ENCODE measurements at places on chromosomes 13 and 19.

DNA sequence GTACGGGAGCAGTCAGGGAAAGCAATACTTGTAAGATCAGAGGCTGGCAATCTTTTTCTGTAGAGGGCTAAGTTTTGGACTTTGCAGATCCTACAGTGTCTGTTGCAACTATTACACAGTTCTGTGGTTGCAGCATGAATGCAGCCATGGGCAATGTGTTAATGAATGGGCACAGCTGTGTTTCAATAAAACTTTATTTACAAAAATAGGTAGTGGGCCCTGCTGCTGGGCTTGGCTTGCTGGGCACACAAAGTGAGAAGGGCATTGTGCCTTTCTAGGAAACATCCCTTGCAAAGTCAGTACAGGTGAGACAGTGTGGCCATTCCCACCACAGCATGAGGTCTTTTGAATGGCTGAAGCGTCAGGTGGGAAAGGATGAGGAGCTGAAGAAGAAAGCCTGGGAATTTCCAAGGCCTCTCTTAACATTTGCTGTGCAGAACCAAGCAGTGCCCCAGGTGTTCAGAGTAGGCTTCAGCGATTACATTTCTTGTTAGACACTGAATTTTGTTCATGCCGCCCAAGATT is 9.1 kb downstream of the KL start:
- no peak for DNase-seq

GRCh38 chr13:38871275-38871674 is 119.4 kb downstream of the STOML3 start:
- no peak for DNase-seq

- DNase-seq = no peak
Observed at GRCh38 chr19:50626011-50626410, 13.7 kb downstream of the SYT3 start.

DNA sequence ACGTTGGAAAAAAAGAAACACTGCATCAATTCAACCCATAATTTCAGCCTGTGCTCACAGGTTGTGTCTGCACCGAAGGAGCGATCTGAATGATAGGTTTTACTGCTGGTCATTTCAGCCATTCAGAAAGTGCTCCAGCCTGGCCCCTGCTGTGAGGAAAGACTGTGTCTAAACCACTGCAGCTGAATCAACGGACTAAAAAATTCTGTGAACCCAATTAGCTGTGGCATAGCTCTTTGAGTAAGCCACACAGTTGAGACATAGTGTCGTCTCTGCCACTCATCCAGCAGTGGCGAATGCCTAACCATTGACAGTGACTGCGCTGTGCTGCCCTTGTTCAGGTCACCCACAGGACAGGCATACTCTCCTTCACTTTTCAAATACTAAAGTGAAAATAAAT is 179.8 kb downstream of the COG6 start:
- DNase-seq = no peak

GRCh38 chr19:51490676-51491075 is 10.9 kb downstream of the SIGLEC12 start:
- no peak for DNase-seq

GRCh38 chr13:85462792-85463425 is 336.3 kb downstream of the SLITRK6 start:
- DNase-seq = no peak

- no peak for DNase-seq
Observed at GRCh38 chr19:32195706-32196610, 149.5 kb upstream of the ZNF507 start.

DNA sequence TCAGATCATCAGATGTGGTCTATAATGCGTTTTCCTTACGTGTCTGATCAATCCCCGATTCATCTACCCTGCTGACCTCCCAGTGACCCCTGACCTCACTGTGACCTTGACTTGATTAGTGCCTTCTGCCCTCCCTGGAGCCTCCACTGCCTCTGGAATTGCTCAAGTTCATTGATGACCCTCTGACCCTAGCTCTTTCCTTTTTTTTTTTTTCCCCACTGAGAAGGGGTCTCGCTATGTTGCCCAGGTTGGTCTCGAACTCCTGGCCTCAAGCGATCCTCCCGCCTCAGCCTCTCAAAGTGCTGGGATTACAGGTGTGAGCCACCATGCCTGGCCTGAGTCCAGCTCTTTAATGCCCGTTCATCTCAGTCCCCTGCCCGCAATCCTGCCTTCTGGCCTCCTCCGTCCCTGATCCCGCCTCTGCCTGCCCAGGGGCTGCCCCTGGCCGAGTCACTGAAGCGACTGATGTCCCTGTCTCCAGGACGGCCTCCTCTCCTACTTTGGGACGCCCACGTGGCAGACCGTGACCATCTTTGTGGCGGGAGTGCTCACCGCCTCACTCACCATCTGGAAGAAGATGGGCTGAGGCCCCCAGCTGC is 4.0 kb upstream of the FTL start:
- no peak for DNase-seq

DNA sequence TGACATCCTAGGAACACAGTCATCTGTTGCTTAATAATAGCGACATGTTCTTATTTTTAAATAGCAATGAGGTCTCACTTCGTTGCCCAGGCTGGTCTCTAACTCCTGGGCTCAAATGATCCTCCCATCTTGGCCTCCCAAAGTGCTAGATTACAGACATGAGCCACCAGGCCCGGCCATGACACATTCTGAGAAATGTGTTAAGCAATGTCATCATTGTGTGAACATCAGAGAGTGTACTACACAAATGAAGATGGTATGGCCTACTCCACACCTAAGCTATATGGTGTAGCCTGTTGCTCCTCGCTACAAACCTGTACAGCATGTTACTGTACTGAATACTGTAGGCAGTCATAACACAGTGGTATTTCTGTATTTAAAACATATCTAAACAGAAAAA is 24.6 kb upstream of the GARRE1 start:
- no peak for DNase-seq

DNA sequence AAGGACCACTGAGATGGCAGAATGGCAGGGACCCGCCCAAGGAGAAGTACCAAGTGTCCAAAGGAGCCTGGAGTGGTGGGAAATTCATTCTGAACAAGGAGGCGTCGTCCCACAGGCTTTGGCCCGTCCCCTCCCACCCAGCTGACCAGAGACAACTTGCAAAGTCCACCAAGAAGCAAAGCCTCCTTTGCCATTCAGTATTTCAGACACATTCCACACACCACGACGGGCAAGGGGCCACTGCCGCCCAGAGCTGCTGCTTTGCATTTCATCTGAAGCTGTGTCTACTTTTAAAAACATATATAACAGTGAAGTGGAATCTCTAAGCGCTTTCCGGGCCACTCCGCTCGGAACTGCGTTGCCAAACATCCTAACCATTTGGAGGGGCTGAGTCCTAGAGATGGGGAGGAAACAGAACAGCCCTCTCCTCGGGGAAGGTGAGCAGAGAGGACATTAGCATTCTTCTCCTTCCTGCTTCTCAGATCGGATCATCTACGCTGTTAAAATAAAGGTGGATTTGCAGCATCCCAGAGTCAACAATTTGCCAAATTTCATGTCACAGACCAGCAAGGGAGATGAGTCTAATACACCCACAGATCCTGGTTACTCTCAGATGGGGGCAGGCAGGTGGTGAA is 89.0 kb upstream of the ZNF507 start:
- DNase-seq = no peak

DNA sequence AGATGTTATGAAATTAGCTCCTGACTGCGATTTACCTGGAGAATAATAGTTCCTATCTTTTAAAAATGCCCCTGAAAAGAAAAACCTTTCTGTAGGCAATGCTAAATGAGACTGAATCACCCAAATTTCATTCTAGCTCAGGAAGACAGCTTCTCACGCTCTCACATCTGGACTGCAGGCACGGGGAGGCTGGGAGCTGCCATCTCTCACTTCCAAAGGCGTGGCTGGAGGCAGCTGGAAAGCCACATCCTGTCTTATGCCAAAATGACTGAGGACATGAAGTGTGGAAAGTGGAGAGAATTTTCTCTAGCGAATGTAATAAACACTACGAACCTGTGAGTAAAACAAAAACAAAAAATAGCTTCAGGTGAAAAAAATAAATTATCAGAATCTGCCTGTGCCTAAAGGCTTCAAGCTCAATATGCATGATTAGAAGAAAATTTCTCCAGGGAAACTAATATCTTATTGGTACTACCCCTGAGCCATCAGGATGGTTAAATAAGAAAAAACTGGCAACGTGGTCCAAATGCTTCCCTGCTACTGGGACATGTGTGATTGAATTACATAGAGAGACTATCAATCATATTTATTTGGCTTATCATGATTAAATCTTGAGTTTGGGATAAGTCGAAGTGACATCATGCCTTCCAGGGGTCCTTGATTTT is 58.1 kb upstream of the UBL3 start:
- no peak for DNase-seq

DNA sequence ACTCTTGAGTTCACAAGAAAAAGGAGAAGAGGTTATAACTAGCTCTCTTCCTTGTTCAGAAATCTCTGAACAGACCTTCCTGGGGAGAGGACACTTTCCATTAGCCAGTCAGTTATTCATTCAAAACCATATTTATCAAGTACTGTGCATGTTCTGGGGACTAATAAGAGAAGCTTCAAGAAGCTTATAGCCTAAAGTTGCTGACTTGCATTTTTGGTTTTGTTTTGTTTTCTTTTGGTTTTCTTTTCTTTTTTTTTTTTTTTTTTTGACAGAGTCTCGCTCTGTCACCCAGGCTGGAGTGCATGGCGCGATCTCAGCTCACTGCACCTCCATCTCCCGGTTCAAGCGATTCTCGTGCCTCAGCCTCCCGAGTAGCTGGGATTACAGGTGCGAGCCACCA is 471.4 kb downstream of the KLF12 start:
- no peak for DNase-seq

- DNase-seq = no peak
Observed at GRCh38 chr13:110597041-110597689, 18.2 kb upstream of the NAXD start.

- DNase-seq = no peak
Observed at GRCh38 chr19:17953316-17953801, 13.5 kb upstream of the KCNN1 start.

DNA sequence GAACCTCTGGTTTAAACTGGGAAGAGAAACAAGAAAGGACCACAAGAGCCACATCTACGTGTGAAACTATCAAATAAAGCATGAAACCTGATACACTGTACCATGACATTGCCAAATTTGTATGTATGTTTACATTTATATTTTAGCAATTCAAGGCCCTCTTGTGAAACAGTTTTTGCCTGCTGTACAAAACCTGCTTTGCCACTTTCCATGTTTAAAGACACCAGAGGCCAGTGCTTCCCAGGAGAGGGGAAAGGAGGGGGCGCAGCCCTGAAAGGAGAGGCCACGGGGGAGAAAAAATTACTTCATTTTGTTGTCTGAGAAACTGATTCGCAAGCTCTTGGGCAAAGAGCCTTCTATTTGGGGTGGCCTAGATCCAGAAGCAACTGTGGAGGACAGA is 124.8 kb downstream of the DCLK1 start:
- no peak for DNase-seq

GRCh38 chr13:100594731-100595130 is 6.1 kb upstream of the GGACT start:
- no peak for DNase-seq

DNA sequence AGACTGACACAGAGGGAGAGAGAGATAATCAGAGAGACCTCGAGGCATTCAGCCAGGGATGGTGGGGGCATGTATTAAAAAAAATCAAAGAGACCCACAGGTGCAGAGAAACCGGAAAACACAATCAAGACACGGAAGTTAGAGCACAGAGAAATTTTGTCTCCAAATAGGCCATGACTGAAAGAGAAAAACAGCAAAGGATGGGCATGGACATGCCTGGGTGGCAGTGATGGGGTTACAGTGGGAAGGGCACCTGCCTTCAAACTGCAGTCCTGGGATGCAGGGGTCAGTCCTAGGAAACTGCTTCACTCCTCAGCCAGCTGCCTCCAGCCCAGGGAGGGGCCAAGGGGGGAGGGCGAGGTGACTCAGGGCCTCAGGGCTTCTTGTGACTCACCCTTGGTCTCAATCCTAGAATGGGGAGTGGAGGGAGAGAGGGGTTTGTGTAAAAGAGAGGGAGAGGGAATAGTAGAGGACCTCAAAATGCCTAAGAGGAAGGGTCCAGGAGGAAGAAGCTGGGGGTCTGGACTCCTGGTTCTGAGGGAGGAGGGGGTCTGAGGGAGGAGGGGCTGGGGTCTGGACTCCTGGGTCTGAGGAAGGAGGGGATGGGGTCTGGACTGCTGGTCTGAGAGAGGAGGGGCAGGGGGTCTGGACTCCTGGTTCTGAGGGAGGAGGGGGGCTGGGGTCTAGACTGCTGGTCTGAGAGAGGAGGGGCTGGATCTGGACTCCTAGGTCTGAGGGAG is 3.6 kb upstream of the KCNN4 start:
- DNase-seq = peak; percentile 52

DNA sequence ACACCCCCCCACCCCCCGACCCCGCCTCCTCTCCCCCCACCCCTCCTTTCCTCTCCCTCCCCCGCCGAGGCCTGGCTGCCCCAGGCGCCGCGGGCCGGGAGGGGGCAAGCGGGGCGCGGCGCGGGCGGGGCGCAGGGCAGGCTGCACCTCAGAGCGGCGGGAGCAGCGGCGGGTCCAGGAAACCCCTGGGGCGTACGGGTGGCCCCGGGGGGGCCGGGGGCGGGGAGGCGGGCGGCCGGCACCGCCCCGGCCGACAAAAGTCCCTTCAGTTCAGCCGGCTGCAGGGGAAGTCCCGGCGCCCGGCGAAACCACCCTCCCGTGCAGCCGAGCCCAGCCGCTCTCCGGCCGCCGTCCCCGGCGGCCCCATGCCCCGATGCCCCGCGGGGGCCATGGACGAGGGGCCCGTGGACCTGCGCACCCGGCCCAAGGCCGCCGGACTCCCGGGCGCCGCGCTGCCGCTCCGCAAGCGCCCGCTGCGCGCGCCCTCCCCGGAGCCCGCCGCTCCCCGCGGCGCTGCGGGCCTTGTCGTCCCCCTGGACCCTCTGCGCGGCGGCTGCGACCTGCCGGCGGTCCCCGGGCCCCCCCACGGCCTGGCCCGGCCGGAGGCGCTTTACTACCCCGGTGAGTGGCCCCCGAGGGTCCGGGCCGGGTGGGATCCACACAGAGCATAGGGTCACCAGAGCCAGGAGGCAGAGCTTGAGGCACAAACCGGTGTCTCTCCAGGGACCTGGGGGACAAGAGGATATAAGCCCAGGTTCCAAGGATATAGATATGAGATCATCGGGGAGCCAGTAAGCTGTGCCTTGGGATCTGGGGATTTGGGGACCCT is at the start of gene BCL3:
Gene BCL3 (plus strand): TSS at position 283 of the 829 bp plus-strand sequence. CDS start 83 bp downstream, at position 366.
- DNase-seq = peak; percentile 84

- no peak for DNase-seq
Observed at GRCh38 chr13:50340146-50340545, 324.9 kb downstream of the KCNRG start.

DNA sequence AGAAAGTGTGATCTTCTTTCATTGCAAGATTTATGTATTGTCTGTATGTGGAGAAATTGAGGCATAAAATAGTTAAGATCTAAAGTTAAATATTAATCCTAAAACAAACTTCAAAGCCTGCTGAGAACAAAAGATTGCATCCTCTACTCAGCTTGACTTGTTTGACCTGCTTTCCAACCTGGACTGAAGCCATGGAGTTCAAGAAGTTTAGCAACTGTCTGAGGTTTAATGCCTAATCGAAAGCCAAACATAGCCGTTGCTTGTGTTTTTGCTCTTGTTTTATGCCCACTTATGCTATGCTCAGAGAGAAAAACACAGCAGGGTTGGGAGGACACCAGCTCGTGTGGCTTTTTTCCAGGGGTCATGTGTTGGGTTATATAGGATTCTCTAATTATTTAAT is 135.6 kb downstream of the NUFIP1 start:
- DNase-seq = no peak

Measured in T-helper 22 cell (primary cell).